ENCODE measurements at places on chromosomes 2 and 18.

DNA sequence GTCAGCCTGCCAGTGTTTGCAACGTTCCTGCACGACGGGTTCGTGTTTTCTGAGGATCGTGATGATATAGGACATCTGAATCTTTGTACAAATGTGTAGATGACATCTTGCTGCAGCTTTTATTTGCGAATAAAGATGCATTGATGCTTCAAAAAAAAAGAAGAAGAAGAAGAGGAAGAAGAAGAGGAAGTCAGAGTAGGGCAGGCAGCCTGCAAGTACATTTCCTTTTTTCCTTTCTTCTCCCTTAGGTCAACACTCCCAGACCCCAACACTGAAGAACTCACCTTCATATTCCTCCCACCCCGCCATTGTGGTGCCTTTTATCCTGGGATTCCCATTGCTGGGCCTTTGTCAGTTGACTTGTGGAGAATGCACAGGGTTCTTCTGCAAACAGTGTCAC is 91.5 kb downstream of the FHOD3 start:
- no peak for DNase-seq

DNA sequence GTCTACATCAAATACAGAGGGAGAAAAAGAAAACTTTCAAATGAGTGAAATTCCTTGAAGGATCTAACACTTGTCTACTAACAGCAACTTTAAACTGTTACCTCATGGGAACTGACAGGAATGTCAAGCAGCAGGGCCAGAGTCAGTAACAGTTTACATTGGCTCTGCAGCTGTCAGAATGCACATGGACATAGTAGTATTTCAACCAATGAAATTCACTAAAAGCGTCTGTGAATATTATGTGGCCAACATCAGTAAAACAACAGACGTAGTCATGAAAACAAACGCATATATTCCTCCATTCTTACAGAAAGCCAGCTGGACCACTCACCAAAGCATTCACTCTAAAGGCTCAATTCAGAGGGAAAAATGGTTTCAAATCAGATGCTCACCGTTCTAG is 79.3 kb upstream of the RNU4ATAC start:
- no peak for DNase-seq

DNA sequence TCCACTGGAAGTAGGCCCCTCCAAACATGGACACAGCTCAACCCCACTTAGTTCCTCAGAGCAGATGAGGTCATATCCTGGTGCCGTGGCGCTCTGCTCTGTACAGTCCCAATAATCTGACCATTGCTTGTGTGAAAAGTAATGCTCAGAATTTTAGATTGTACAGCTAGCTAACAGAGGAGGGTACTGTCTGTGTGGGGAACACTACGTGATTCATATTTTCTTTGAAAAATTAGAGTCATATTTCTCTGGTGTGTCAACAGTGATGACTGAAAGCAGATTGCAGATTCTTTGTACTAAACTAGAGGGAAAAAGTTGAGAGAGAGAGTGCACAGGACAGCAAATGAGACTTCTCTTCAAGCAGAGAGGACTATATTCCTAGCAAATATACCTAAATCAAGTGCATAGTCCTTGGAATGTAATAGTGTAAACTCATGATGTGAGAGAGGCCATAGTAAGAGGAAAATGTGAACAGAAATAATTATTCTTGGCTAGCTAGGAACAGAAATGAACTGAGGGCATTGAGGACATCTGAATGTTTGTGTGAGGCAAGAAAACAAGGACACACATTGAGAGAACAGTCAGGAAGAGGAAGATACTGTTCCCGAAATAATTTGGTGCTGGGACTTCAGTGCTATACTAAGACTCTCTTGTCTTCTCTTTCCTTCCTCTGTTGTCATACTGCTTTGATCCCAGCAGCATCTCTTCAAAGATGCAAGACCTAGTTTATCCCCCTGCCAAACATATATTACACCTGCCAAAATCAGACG is 157.0 kb upstream of the RND3 start:
- peak; percentile 18 for DNase-seq

DNA sequence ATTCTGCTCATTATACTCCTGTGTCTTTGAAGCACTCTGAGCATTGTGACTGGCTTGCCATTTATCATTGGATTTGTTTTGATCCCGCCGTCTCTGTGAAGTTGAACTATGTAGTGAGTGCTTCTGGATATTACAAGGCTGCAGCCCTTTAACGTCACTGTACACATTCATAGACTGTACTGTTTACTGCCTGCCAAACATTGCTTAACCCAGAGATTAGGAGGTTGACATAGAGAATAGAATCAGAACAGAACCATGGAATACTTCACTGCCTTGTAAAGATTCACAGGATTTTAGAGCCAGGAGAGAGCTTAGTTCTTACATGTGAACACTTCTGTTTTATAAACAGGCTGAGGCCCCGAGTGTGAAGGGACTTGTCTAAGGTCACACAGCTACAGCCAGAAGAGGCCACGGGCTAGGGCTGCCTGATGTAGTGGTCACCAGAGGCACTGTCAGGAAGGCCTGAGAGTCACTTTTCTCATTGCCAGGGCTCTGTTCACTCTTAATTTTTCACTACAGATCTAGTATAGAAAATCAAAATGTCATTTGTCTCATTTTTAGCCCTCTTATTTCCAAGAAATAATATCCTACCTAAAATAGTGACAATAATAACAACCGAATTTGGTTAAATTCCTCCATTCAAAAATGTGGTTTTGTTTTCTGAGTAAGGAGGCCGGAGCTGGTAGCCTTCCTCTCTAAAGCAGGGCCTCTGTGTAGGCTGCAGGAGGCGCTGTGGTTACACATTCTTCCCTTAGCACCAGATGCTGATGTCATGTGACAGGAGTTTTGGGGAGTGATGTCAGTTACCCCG is 87.9 kb downstream of the UGGT1 start:
- DNase-seq, result peak; percentile 35

- DNase-seq, result no peak
These were observed 115.2 kb downstream of the MYO5B start for GRCh38 chr18:50079571-50080295.

DNA sequence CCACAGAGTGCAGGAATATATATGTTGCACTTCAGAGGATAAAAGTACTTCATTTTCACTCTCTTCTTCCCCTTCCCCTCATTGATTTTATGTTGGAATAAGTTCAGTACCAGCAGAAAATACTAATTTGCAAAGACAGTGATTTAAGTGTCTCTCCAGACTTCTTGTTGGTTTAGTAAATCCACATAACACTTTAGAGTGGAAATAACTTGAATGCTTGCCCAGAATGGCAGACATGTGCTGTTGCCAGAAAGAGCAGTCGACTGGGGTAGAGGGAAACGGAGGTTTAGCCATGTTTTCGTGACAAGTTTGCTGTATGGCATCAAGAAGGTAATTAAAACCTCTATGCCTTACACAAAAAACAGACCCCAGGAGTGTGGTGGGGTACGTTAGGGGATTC is 246.0 kb upstream of the CXCR4 start:
- DNase-seq, result no peak

- DNase-seq, result no peak
These were observed 79.7 kb upstream of the LRATD1 start for GRCh38 chr2:14552818-14553217.

DNA sequence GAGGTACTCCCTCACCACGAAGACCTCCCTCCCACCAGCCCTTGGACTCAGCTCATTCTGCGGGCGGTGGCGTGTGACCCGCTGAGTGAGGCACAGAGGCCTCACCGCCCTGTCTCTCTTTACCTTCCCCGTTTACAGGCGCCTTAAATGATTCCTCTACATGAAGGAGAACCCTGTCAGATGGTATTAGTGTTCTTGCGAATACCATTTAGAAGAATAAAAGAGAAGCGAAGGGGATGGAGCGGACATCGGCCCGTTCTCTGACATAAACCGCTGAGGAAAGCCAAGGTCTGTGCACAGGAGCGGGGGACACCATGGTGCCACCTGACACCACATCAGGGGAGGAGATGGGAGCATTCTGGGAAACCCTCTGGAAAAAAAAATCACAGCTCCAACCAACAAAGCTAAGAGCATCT is 179.8 kb downstream of the HDAC4 start:
- no peak for DNase-seq

All from HTR-8/SVneo (cell line).